Lower lobe of right lung (tissue), 2 donors: ENCODE measurements at places on chromosomes 2 and 18. TPM values are rescaled to one million over a fixed set of nuclear protein-coding genes. Genes with fewer than 3 reads are reported as not detected.

DNA sequence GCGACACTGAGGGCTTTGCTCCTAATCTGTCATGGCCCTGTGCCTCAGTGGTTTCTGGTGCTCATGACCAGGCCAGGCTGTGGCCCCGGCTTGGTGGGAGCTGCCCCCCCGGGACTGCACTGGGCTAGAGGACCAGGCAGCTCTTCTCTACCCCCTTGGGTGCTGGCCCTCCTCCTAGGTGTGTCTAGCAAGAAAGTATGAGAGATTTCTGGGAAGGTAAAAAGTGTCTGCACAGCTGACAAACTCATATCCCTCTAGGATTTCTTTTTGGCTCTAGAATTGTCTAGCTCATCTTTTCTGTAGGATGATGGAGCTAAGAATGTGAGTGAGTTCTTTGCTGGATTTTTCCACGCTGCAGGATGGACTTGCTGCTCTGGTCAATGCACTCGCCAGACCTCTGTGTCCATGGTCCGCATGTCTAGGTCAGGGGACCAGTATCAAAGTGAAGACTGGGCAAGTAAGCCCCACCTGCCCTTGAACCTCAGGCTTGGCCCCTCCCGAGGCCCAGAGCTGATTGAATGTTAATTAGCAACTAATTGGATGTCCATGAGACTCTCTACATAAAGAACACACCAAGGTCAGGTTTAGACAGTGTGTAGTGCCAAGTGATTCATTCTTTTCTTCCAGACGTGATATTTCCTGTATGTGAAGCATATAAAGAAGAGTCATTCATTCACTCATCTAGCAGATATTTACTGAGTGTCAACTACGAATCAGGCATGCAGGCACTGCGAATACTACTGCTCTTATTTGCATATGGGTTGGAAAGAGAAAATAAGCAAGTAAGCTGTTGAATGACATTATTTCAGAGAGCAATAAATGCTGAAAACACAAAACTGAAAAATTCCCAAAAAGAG is 15.6 kb upstream of the PSD4 start:
- DNase-seq, result no peak

GRCh38 chr18:79816092-79816491 is 18.4 kb downstream of the KCNG2 start:
- DNase-seq, result no peak

DNA sequence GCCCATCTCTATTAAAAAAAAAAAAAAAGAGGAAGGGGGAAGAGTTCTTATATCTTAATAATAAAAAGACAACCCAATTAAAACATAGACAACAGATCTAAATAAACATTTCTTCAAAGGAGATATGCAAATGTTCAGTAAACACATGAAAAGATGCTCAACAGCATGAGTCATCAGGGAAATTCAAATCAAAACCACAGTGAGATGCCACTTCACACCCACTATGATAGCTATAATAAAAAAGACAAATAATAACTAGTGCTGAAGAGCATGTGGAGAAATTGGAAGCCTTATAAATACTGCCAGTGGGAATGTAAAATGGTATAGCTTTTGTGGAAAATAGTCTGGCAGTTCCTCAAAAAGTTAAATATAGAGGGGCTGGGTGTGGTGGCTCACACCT is 61.5 kb upstream of the CYP20A1 start:
- no peak for DNase-seq

Gene CYTIP
- total RNA-seq, result 40.5 TPM
